ENCODE measurements at places on chromosomes 1 and 21.

DNA sequence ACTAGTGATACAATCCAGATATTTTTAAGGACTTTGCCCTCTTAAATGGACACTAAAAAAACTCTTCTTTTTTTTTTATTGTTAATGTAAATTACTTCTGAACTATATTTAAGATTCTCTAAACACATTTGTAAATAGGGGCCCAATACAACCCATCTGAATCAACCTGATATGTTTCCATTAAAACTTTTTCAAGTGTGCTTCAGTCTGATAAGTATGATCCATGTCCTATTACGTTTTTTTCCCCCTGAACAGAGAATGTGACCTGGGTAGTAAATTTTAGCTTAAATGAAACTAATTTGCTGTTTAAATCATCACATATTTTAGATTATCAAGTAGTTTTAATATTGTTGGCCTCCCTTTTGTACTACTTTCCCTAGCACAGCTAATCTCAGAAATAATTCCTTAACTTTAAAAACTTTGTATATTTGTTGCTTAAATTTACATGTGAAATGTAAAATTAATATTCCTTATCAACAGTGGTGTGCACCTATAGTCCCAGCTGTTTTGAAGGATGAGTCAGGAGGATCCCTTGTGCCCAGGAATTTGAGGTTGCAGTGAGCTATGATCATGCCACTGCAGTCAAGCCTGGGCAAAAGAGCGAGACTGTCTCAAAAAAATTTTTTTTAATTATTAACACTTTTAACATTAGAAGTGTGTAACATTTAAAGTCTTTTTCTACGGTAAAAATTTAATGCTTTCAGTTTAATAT, 3.0 kb upstream of the PKN2 start:
- DNase-seq, result no peak

- peak; percentile 28 for DNase-seq
These were observed 102.3 kb downstream of the TMEM53 start for GRCh38 chr1:44571712-44572571.

DNA sequence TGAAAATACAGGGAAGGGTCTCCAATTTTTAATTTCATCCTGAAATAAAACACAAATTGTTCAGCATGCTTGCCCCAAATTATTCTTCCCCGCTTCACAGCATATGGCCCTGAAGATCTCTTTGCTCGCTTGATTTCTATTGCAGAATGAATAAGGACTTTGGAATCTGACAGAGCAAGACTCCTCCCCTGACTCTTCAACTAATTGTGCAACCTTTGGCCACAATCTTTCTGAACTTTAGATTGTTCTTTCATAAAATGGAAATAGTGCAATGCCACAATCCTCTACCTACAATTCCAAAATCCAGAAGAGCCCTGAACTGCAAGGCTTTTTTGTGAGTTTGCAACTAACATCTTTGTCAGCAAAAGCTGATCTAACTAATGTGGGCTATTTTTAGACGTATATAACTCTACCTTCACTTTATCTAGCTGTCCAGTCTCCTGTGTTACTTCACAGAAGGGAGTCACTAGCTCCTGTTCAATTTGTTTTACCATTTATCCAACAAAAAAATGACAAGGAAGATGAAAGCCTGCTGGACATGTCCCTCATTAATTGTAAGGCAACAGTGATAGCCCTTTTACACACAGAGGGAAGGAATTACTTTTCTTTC, 13.4 kb downstream of the RNASEL start:
- no peak for DNase-seq

DNA sequence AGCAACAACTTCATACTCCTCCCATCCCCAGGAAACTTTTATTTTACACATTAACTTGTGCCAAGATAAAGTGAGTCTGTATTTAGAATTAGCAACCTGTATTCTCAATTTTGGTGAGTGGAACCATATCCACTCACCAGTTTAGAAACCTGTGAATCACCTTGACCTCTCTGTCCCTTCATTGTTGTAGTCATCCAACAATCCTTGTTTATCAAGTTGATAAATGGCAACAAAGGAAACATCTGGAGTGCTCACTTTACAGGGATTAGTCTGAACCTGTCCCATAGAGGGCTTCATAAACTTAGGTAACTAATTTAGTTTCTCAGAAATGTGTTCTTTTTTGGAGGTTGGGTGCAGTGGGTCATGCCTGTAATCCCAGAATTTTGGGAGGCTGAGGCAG, 3.9 kb upstream of the CLSPN start:
- DNase-seq, result no peak

- no peak for DNase-seq
These were observed 21.2 kb downstream of the HFM1 start for GRCh38 chr1:91383456-91383855.

DNA sequence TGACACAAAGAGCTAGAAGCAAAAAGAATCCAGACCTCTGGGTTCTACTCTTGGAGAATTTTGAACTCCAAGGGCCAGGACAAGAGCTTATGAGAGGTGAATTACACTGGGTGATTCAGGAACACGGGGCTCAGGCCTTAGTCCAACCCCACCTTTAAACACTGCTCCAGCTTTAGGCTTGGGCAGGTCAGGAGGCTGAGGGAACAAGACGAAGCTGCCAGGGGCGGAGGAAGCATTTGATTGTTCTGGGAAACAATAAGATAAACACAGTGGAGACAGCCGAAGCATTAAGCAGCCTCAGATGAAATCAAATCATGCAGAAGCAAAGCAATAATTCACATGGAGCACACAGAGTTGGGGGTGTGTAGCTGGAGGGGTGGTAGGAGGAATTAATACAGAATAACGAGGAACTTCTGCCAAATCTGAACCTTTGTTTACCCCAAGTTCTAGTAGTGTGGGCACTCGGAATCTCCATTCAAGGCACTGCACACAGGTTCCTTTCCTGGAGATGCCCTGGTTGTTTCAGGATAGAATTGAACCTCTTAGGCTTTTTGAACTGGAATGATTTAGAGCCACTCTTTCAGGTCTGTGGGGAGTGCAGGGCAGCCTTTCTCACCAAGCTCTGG, 93.2 kb downstream of the PLXNA2 start:
- DNase-seq, result no peak

GRCh38 chr1:186479162-186479561, 18.2 kb upstream of the PDC start:
- DNase-seq, result no peak

- DNase-seq, result no peak
These were observed 308.5 kb downstream of the NTNG1 start for GRCh38 chr1:107449326-107449725.

GRCh38 chr1:44777969-44778635, 2.8 kb downstream of the RPS8 start:
- no peak for DNase-seq

DNA sequence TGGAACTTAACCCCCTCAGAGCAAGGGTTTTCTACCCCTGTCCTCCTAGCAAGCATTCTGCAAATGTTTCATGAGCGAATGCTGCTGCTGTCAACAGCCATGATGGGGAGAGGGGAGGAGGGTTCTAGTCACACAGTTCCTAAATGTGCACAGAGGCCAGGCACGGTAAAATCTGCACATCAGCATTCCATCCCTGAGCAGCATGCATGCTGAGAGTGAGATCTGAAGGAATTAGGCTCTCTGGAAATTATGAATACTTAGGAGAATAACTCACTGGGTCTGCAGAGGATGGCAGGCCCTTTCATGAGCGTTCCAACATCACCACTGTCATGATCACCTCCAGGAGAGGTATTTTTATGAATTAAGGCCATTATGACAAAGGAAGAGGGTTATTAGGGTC, 2.1 kb downstream of the VTCN1 start:
- no peak for DNase-seq

DNA sequence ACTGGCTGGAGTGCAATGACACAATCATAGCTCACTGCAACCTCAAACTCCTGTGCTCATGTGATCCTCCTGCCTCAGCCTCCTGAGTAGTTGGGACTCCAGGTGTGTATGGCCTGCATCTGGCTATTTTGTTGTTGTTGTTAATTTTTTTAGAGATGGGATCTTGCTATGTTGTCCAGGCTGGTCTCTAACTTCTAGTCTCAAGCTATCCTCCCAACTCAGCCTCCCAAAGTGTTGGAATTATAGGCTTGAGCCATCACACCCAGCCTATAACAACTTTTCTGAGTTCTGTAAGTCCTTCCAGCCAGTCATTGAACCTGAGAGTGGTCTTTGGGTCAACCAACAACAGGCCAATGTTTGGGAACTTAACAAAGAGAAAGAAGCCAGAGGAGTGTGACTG, 11.2 kb upstream of the PGBD2 start:
- no peak for DNase-seq

DNA sequence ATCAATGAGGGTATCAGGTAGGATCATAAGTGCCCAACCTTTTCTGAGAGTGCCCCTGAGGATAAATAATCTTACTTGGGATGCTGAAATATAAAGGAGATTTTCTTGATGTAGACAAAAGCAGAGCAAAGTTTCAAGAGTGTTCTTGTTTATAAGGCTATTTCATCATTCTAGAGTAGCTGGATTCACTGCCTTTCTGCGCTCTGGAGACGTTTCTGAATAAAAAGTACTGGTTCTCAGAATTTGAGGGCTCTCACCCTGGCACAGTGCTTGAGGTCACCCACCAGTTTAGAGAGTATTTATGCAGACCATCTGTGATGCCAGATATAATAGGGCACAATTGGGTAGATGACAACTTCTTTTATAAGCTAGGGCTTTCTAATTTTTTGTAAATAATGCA, 103.3 kb downstream of the GDAP2 start:
- no peak for DNase-seq

DNA sequence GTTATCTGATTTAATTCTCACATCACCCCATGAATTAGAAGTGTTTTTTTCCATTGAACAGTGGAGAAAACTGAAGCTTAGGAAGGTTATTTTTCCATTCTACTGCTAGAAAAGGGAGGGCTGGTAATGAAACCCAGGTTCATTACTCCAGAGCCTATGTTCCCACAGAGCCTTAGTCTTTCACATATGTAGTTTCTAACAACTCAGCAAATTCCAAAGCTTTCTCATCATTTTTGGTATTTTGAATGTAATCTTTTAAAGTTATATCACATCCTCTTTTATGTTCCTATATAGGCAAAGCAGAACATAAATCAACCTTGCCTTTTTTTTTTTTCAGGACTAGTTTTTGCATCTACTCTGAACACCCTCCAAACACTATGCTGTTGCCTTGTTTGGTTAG, 131.9 kb upstream of the BEND5 start:
- DNase-seq, result no peak

- no peak for DNase-seq
These were observed 11.0 kb upstream of the WNT9A start for GRCh38 chr1:227958617-227959324.

- DNase-seq, result no peak
These were observed 60.4 kb downstream of the OBSCN start for GRCh38 chr1:228267962-228268880.

GRCh38 chr1:92315766-92316599, 17.1 kb downstream of the RPAP2 start:
- no peak for DNase-seq

GRCh38 chr1:106055855-106056254, 1000.6 kb upstream of the PRMT6 start:
- no peak for DNase-seq

DNA sequence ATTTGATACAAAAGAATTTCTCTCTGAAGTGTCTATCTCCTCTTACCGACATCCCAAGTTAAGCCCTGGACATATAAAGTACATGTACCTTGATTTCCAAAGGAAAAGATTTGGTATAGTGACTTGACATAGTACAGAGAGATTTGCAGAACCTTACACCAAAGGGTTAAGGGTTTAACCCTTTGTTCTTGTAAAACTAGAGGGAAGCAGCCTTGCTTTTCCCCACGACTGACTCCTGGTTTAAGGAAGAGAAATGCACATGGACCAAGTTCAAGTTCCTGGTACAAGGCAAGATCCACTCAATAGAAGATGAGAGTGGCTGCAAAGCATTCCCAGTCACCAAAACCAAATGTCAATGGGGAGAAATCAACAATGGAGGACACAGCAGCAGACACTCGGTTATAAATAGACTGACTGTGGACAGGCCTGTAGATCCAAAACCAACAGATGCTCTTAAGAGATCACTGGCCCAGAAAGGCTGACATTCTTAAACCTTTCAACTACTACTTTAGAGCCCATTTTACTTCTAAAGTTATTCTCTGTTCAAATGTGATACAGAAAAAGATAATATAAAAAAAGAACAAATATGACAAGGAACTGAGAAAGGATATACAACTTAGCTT, 69.4 kb downstream of the PUM1 start:
- no peak for DNase-seq

- no peak for DNase-seq
These were observed 659.9 kb downstream of the USP25 start for GRCh38 chr21:16389643-16390042.

DNA sequence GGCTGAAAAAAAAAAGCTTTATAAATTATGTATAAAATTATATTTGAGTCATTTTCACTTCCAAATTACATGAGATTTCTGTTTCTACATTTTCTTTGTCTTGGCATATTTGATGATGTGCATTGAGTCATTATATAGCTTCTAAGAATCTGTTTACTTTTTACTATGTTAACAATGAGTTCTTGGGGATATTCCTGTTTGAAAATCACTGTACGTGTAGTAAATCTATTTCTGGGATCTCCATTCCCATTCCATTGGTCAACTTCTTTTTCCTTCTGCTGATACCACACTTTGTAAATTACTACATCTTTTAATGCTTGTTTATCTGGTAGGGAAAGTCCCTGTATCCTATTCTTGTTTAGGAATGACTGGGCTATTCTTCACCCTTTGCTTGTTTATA, 43.6 kb downstream of the TNFRSF9 start:
- no peak for DNase-seq

DNA sequence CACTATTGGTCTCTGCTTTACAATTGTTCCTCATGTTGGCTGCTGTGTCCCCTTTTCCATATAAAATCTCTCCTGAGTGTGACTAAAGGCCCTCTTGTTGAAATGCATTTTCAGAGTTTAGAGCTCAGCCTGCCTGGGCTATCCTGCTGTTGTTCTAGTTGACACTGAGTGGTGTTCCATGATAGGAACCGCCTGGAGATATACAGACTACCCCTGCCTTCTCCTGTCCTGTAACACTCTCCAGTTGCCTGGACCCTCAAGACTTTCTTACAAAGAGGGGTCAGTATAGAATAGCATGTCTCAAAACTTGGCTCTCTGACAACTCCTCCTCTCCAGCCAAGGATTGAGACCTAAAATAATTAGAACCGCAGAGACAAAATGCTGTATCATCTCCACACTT, 152.0 kb upstream of the POU3F1 start:
- DNase-seq, result no peak

- no peak for DNase-seq
These were observed 11.2 kb upstream of the HOOK1 start for GRCh38 chr1:59803458-59804038.
